ENCODE measurements at places on chromosomes 1 and 21.
A peak's percentile ranks its signal among the peaks of the same experiment; 100 is the strongest.

GRCh38 chr1:42214447-42214871, 49.9 kb upstream of the GUCA2A start:
- DNase-seq, result peak; percentile 49

GRCh38 chr1:205102404-205102803, 18.1 kb upstream of the TMEM81 start:
- no peak for DNase-seq

GRCh38 chr1:162882248-162882674, 21.3 kb upstream of the CCDC190 start:
- DNase-seq, result no peak

DNA sequence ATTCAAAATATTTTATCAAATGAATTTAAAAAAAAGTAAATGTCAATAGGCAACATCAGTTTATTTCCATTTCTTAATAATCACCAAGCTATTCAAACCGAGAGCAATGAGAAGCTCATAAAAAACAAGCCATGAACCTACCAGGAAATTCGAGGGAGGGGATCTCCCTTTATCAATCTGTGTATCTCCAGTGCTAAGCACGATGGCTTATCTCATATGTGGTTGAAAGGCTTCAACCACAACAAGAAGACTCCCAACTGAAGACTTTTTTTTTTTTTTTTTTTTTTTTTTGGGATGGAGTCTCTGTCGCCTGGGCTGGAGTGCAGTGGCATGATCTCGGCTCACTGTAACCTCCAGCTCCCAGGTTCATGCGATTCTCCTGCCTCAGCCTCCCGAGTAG, 833.3 kb downstream of the USP25 start:
- DNase-seq, result no peak

DNA sequence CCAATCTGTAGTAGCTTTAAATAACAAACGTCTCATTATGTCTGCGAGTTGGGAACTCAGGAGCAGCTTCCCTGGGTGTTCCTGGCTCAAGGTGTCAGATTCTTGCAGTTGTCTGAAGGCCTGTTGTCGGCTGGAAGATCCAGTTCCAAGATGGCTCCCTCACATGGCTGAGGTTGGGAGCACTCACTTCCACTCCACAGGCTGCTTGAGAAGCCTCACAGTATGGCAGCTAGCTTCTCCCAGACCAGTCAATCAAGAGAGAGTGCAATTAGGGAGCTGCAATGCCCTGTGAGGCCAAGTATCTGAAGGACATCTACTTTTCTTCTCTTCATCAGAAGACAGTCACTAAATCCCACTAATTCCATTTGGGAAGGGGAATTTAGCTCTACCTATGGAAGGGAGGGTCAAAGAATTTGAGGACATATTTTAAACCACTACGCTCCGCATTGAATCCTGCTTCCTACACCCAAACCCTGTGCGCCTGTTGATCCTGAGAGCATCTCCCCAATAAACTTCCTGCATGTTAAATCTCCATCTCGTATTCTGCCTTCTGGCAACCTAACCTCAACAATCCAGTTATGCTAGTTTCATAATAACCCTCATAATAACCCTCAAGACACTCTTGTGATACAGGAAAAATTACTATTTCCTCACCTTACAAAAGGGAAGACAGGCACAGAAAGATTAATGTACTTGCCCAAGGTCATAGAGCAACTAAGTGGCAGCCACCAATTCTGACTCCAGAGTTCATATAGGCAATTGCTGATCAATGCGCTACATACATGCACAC, 3.6 kb upstream of the VPS26C start:
- DNase-seq, result no peak

DNA sequence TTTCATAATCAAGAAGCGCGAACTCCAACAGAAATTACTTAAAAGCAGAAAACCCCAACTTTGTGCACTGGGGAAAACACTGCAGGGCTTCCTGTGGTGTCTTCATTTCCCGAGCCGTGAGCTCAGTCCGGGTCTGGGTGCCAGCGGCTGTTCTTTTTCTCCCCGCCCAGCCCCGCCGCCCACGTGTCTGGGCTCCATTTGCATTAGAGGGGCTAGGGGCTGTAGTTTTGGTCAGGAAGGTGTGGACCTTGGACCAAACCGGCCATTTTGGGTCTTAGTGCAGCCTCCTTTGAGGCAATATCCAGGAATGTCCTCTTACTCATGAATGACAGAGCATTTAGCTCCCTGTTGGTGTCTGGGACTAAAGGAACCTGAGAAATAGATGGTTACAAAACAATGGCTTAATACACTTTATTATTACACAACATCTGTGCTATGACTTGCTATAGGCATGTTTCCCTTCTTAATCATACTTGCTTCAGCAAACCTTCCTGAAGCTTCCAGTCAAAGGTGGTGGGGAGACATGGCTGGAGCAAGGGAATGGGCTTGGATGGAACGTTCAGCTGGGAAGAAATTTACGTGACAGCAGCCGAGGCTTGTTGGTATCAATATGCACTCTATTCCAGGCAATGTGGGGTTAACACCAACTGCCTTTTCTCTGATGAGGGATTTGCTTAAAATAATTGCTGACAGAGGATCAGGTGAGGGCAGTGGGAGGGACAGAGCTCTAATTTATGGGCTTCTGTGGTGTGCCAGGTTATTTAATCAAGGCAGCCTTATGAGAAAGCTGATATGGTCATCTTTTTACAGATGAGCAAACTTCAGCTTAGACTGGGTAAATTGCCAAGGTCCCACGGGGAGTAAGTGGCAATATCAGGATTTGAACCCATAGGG, 1.1 kb downstream of the AGTRAP start:
- no peak for DNase-seq

GRCh38 chr1:185463011-185463410, 146.0 kb upstream of the IVNS1ABP start:
- no peak for DNase-seq

DNA sequence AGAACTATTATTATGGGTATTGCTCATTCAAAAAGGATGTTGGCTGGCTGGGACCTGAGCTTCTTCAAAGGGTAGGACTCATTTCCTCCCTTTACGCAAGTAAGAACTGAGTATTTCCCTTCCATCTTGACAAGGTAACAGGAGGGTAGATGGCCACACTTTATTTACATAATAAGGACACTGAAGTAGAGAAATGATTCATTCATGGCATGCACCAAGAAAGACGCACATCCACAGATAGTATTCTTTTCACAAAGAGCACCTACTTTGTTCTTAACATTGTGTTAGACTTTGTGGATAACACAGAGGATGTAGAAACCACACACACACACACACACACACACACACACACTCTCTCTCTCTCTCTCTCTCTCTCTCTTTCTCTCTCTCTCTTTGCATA, 82.9 kb downstream of the FAM78B start:
- no peak for DNase-seq

DNA sequence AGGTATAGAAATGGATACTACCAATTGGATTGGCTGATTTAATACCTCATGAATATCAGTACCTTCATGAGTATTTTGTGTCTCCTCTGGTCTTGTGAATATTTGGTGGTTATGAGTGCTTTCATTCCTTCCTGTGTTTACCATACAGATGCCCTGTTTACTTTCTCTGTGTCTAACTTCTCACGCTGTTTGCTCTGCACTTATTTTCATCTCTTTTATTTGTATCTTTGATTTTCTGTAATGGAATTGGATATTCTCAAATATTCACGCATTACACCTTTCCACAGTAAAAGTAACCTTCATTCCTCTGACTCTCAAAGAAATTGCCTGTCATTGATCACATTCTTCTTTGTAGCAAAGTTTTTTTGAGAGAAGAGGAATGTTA, 16.8 kb downstream of the CNST start:
- no peak for DNase-seq

DNA sequence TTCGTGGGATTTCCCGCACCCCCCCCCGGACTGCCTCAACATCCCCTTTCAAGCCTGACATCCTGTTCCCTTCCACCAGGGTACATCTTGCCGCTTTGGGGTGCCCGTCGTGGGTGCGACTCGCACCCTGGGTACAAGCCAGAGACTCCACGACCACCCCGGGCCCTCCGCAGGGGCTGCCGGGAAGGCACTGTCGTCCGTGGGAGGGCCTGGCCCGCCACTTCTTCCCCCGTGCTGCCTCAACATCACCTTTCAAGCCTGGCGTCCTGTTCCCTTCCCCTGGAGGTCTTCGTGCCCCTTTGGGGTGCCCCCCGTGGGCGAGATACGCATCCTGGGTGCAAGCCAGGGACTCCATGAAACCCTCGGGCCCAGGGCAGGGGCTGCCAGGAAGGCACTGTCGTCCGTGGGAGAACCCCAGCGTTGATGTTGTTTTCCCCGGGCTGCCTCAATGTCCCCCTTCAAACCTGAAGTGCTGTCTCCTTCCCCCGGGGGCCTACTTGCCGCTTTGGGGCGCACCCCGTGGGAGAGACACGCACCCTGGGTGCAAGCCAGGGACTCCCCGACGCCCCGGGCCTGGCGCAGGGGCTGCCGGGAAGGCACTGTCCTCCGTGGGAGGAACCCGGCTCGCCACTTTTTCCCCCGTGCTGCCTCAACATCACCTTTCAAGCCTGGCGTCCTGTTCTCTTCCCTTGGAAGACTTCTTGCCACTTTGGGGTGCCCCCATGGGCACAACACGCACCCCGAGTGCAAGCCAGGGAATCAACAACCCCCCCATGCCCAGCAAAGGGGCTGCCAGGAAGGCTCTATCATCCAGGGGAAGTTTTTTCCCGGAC, 138.6 kb downstream of the LIPI start:
- no peak for DNase-seq

- DNase-seq, result no peak
These were observed 51.8 kb upstream of the COL18A1 start for GRCh38 chr21:45353200-45353599.

DNA sequence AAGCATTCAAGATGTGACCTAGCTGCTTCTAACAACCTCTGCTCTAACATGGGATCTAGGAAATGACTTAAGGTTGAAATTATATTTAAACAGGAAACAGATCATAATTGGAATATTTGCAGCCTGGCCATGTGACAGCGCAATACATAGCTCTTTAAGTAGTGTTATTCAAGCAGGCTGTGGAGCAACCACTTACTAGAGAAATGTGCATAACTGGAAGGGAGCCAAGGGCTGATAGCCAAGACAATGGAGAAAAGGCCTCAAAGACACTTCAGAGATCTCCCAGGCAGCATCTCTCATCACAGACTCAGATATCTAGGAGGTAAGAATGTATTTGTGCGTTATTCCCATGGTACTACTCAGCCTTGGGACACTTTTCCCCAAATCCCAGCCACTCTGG, 823.0 kb upstream of the PRMT6 start:
- DNase-seq, result no peak

GRCh38 chr1:151964510-151964909, 29.1 kb downstream of the S100A10 start:
- no peak for DNase-seq

DNA sequence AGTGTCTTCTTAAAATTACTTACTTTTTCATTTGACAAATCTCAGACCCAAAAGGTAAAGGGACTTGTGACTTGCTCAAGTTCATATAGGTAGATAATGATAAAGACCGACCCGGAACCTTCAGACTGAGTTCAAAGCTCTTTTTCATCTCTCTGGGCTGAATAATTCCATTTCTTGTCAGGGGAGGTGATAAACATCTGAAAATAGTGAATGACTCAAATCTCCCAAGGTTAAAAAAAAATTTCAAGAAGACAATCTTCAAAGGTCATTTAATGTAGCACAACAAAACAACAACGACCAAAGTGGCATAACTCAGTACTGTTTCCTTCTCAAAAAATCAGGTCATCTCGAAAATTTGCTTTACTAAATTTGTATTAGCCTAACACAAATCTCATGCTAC, 20.6 kb downstream of the LUZP1 start:
- no peak for DNase-seq

GRCh38 chr1:116763116-116763786, 9.0 kb downstream of the CD2 start:
- no peak for DNase-seq

DNA sequence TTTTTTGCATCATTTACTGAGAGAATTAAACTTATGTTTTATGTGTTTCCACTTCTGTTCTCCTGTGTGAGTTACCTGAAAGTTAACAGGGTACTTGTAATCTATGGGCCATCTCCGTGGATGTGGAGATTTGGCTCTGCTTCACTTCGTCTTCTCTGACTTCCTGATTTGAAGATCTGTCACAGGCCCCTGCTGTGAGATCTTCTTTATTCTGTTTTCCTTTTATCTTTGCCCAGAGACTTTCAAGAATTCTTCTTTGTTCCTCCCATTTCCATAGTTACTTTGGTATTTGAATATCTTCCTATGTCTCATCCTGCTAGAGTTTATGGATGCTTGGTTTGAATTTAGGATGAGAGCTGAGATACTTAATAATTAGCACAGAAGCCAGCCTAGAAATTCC, 35.4 kb upstream of the PKN2 start:
- no peak for DNase-seq

DNA sequence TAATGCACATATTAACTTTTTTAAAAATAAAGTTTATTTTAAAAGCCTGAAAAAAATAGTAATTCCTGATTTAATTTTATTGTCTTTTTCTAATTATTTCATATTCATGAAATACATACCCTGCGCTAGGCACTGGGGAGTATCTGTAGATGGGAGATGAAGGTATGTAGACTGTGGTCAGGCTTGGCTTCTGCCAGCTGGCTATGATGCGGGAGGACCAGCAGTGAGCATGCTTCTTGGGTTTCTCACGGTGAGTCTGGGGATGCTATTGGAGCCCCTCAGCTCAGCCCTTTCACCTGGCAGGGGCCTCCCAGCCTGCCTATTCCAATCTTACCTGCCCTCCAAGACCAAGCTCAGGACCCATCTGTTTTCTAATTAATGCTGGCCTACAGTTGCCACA, 138.4 kb downstream of the NOS1AP start:
- DNase-seq, result no peak
